ENCODE measurements at places on chromosomes 3 and 15. TPM values are rescaled to one million over a fixed set of nuclear protein-coding genes. Genes with fewer than 3 reads are reported as not detected.

DNA sequence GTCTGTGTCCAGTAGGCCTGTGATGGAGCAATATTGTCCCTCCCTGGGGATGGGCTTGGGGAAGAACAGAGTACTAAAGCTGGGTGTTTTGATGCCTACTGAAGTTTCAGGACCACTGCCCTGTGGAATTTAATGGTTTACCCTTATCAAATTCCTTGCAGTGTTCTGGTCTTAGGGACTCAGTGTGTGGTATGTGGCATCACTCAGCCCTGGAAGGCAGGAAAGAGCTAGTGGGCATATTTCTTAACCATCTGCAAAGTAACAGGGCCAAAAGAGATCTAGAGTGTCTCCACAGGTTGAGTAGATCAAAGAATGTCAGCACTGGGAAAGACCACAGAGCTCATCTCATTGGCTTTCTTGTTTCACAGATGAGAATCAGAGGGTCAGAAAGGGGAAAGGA is 11.8 kb upstream of the SCN10A start:
- H3K27ac ChIP-seq = no peak overlapping the region
- no peaks in the 10 kb centered on the region for H3K4me1 ChIP-seq
- no peak overlapping the region for H3K4me3 ChIP-seq
- no peaks in the 10 kb centered on the region for H3K27me3 ChIP-seq
- DNase-seq = no peak
- H3K36me3 ChIP-seq = no peaks in the 10 kb centered on the region

DNA sequence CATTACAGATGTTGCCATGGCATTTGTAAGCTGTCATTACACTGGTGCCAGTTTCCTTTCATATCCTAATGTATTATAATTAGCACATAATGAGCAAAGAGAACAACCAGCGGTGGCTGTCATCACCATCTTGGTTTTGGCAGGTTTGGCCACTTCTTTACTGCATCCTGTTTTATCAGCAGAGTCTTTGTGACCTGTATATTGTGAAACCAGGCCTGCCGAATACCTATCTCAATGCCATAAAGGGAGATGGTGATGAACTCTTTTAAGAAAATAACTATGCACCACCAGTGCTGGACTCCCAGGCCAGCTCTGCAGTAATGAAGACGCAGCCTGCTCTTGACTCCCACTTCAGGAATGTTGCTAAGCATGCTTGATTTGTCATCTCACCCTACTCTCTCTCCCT is 458.1 kb upstream of the NR2F2 start:
- peaks cover 19% of the 10 kb centered on the region for H3K27me3 ChIP-seq
- H3K27ac ChIP-seq = no peak overlapping the region
- no peaks in the 10 kb centered on the region for H3K36me3 ChIP-seq
- H3K4me3 ChIP-seq = no peak overlapping the region
- DNase-seq = no peak

GRCh38 chr3:62229211-62229610 is 144.1 kb downstream of the FEZF2 start:
- H3K4me1 ChIP-seq = no peaks in the 10 kb centered on the region
- H3K27ac ChIP-seq = no peak overlapping the region
- H3K27me3 ChIP-seq = no peaks in the 10 kb centered on the region

DNA sequence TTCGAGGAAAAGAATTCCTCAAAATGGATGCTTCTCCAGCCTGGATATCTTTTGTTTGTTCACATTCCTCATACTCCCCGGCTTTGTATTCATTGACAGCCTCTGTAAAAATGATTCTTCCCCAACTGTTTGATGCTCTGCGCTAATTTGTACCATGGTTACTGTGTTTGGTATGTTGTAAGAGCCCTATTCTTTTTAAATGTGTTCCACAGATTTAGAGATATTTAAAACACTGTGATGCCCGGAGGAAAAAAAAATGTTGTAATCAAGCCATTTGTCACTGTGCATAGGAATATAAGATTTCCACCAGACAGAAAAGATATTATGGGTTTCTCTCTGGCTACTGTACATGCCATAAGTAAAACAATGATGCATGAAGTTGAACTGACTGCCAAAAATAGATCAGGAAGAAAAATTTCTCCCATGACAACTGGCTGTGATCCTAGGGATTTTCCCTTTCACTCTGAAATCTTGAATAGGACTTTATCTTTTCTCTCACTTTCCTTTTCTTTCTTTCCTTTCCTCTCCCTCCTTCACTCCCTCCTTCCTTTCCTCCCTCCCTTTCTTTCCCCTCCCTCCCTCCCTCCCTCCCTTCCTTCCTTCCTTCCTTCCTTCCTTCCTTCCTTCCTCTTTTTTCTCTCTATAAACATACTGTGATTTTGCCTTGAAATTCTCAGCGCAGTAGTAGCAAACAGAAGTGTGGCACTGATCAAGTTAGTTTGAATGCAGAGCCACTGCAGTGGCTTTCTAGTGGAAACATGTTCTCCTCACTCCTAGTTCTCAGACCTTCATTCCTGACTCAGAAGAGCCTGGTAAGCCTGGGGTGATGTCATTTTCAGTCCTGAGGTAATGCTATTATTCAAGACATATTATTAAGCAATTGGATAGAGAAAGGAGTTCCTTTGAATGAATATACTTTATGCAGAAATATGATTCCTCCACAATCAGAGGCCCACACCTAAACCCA is 254.9 kb upstream of the TBL1XR1 start:
- H3K27me3 ChIP-seq = no peaks in the 10 kb centered on the region
- H3K27ac ChIP-seq = no peak overlapping the region
- no peak overlapping the region for H3K4me3 ChIP-seq
- H3K36me3 ChIP-seq = no peaks in the 10 kb centered on the region
- DNase-seq = no peak

- no peaks in the 10 kb centered on the region for H3K27me3 ChIP-seq
- no peak overlapping the region for H3K27ac ChIP-seq
- no peaks in the 10 kb centered on the region for H3K4me1 ChIP-seq
- no peaks in the 10 kb centered on the region for H3K36me3 ChIP-seq
- no peak overlapping the region for H3K4me3 ChIP-seq
- DNase-seq = no peak
Observed at GRCh38 chr3:175535351-175535750, 676.2 kb downstream of the NAALADL2 start.

DNA sequence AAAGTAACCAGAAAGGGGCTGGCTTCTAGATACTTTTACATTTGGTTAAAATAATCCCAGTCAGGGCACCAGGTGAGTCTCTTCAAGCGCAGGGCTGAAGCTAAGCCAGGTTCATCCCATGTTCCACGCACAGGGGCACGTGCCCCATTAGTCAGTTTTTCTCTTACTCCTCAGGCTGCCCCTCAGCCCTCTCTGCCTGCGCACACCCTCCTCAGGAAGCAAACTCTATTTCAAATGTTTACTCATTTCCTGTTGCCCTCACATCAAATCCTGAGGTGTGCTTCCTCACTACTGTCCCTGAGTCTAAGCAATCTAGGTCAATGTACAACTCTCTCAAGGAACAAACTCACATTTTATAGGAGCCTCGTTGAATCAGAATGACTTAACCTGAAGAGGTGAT is 48.5 kb downstream of the THBS1 start:
- no peaks in the 10 kb centered on the region for H3K36me3 ChIP-seq
- no peak overlapping the region for H3K4me3 ChIP-seq
- H3K27me3 ChIP-seq = no peaks in the 10 kb centered on the region

GRCh38 chr15:68795298-68795848 is 25.3 kb downstream of the ANP32A start:
- peak; percentile 82 for DNase-seq
- H3K27me3 ChIP-seq = no peaks in the 10 kb centered on the region
- H3K36me3 ChIP-seq = peaks cover 4% of the 10 kb centered on the region
- peaks cover 42% of the 10 kb centered on the region for H3K4me1 ChIP-seq
- peak overlapping the region; percentile 72 for H3K27ac ChIP-seq

DNA sequence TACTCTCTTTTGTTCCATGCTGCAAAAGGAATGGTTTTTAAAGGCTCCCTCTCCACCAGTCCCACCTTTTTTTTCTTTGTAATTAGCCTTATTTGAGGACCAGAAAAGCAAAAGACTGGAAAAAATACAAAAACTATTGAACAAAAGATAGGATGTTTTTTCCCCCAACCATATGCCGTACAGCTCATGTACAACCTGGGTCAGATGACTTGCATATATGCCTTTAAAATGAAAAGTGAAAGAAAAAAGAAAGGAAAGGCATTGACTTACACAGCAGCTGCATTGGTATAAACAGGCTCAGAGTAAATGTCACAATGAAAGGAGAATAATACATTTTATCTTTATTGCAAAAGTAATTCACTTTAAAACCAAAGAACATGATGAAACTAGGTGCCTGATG is 69.5 kb upstream of the CMC1 start:
- no peaks in the 10 kb centered on the region for H3K27me3 ChIP-seq
- H3K4me3 ChIP-seq = no peak overlapping the region
- H3K36me3 ChIP-seq = no peaks in the 10 kb centered on the region
- H3K27ac ChIP-seq = no peak overlapping the region
- peak; percentile 28 for DNase-seq

Gene EHD4
- 13.1 TPM for polyA plus RNA-seq

Gene SPATA12
- not detected for polyA plus RNA-seq

Gene CORO2B
- 5.4 TPM for polyA plus RNA-seq

Gene ZNF774
- 6.0 TPM for polyA plus RNA-seq

Gene SIDT1
- 4.5 TPM for polyA plus RNA-seq

All from large intestine (tissue), 12 donors.